ENCODE measurements at places on chromosomes 7 and 10.
A peak's percentile ranks its signal among the peaks of the same experiment; 100 is the strongest.

DNA sequence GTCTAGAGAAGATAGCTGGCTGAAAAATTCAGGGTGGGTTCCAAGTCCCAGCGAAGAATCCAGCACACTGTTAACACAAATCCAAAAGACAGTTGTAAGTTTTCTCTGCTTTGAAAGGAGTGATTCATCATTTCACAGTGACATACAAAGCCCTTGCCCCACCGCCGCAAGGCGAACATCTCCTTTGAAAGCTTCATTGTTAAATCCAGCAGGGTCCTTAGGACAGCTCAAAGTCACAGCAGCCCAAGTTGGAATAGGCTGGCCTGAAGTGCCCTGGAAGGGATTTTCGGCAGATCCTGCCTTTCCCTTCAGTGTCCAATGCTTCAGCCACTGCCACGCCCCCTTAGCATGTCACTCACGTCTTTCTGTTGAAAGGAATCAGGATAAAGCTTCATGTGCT lies 526.1 kb downstream of the CALN1 start:
- no peak for DNase-seq

GRCh38 chr7:40845943-40846342 lies 711.1 kb downstream of the SUGCT start:
- DNase-seq = no peak

- no peak for DNase-seq
These were observed 61.8 kb downstream of the OAT start for GRCh38 chr10:124356701-124357560.

GRCh38 chr7:149529136-149529718 lies 31.6 kb upstream of the ZNF746 start:
- peak; percentile 14 for DNase-seq

GRCh38 chr10:49212783-49213182 lies 24.6 kb upstream of the TMEM273 start:
- no peak for DNase-seq

GRCh38 chr7:95794917-95795515 lies 22.7 kb downstream of the DYNC1I1 start:
- peak; percentile 31 for DNase-seq

DNA sequence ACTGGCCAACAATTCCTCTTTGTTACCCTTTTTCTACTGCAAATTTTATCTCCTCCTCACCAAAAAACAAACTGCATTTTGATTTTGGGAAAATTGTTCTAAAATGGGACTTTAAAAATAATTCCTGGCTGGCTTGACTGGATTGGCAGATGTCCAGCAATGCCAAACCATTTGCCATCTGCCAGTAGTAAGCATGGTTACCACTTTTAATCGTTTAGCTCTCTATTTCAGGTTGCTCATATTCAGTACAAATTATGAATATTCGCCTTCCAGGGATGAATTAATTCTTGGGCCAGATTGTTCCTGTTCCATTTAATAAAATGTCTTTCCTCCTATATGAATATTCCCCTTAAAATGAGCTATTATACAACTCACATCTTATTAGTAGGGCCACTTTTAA lies 35.7 kb downstream of the SMNDC1 start:
- no peak for DNase-seq

- DNase-seq = peak; percentile 58
These were observed 652 bp downstream of the KAZALD1 start for GRCh38 chr10:101062232-101063049.

DNA sequence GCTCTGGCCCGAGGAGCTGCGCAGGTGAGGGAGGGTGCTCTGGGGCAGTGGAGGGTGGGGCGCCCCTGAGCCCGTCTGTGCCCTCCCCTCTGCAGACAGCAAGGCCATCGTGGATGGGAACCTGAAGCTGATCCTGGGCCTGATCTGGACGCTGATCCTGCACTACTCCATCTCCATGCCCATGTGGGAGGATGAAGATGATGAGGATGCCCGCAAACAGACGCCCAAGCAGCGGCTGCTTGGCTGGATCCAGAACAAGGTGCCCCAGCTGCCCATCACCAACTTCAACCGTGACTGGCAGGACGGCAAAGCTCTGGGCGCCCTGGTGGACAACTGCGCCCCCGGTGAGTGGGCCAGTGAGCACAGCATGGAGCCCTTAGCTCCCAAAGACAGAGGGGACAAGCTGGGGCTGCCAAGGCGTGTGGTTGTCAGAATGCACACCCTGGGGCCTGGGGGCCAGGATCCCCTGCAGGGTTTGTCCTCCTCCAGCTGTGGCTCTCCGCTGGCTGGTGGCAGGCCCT lies 5.1 kb downstream of the FLNC start:
- DNase-seq = no peak

GRCh38 chr10:48670978-48671913 lies 13.4 kb upstream of the WDFY4 start:
- DNase-seq = no peak

- no peak for DNase-seq
These were observed 70.1 kb upstream of the PLPP4 start for GRCh38 chr10:120386896-120387295.

- DNase-seq = no peak
These were observed 512.8 kb upstream of the GALNT17 start for GRCh38 chr7:70619130-70619529.

GRCh38 chr10:102435529-102436233 lies 3.3 kb upstream of the CUEDC2 start:
- no peak for DNase-seq

GRCh38 chr7:121755818-121756552 lies 117.0 kb upstream of the PTPRZ1 start:
- no peak for DNase-seq

- DNase-seq = peak; percentile 93
These were observed 36.1 kb downstream of the PPP1R3C start for GRCh38 chr10:91596825-91597196.

DNA sequence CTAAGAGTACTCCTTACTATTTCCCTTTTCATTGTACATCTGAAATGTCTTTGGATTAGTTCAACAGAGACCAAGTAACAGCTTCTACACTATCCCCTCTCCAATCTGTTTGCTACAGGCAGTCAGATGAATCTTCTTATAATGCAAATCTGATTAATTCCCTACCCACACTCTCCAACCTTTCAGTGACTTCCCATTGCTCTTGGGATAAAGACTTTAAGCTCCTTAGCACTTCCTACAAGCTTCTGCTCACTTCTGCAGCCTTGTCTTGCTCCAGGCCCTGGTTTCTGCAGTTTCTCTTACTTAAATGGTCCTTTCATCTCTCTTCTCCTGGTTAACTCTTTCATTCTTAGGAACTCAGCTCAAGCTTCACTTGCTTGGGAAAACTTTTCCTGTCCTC lies 65.2 kb upstream of the FEZF1 start:
- DNase-seq = no peak

- DNase-seq = peak; percentile 31
These were observed 14.4 kb upstream of the STARD3NL start for GRCh38 chr7:38163671-38164070.

- peak; percentile 12 for DNase-seq
These were observed 424.0 kb downstream of the EXOC4 start for GRCh38 chr7:133676805-133677370.

DNA sequence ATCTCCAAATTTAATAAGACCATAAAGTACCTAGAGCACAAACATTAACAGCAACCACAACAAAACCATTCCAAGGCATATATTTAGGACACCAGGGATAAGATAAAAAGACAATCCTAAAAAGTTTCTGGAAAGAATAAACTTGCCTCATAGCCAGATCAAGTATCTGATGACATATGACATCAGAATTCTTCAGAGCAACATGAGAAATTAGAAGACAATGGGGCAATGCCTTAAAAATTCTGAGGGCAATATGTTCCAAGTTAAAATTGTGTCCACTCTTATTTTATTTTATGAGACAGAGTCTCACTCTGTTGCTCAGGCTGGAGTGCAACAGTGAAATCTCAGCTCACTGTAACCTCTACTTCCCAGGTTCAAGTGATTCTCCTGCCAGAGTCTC lies 2.8 kb downstream of the EFCAB10 start:
- DNase-seq = no peak

GRCh38 chr7:20225384-20225783 lies 8.2 kb upstream of the MACC1 start:
- DNase-seq = no peak

- no peak for DNase-seq
These were observed 13.9 kb upstream of the GDF10 start for GRCh38 chr10:47286116-47286505.

DNA sequence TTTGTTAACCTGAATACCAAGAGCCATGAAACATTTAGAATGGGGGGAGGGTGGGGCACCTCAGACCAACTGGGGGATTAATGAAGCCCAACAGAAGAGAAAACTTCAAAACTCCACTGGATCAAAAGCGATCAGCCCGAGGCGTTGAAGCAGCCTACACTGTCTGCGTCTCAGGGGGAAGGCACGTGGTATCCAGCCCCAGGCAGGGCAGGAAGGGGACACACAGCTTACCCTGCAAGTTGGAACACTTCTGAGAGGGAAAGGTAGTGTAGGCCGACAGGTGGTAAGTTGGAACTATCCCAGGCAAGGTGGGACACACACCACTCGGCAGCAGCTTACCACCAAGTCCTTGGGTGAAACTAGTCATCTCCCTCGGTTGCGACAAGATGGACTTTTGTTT lies 102.9 kb downstream of the TAX1BP1 start:
- DNase-seq = no peak

GRCh38 chr7:140232957-140233917 lies 56.5 kb upstream of the KDM7A start:
- no peak for DNase-seq

DNA sequence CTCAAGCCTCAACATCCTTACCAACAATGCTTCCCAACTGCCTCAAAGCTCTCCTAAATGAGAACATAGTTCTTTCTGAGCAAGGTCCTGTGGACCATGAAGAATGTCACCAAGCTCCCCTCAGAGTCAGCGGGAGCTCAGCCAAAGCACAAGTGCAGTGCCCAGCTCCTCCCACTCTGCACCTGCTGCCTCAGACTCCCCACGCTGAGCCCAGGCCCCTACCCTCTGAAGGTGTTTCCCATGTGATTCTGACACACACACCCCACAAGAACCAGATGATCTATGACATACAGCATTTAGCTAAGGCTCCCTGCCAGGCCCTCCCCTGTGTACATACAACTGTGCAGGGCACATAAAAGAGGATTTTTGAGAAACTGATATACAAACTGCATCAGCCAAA lies 19.2 kb downstream of the ERCC6 start:
- no peak for DNase-seq

DNA sequence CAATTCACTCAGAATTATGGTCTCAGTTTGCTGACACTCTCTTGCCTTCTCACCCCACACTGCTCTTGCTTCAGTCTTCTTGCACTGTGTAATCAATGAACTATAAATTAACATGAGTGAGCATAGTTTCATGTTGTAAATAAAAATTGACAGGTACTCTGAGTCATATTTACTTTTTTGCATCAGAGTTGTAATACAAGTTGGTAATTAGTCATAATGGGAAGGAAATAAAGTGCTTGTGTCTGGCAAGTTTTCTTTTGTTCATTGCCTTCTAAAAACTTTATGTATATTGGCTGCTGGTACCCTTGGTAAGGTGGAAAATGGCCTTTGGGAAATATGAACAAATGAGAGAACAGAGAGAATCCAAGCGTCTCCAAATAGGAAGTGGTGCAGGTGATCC lies 169.3 kb upstream of the MAGI2 start:
- no peak for DNase-seq

GRCh38 chr10:32577448-32577847 lies 131.5 kb downstream of the CCDC7 start:
- no peak for DNase-seq

- no peak for DNase-seq
These were observed 235.7 kb downstream of the EBF3 start for GRCh38 chr10:129728246-129728820.

GRCh38 chr7:101035941-101036340 lies 16.1 kb downstream of the MUC17 start:
- no peak for DNase-seq

GRCh38 chr10:11639362-11639761 lies 27.9 kb upstream of the USP6NL start:
- DNase-seq = no peak

GRCh38 chr10:31581741-31582323 lies 262.8 kb downstream of the ZEB1 start:
- no peak for DNase-seq

DNA sequence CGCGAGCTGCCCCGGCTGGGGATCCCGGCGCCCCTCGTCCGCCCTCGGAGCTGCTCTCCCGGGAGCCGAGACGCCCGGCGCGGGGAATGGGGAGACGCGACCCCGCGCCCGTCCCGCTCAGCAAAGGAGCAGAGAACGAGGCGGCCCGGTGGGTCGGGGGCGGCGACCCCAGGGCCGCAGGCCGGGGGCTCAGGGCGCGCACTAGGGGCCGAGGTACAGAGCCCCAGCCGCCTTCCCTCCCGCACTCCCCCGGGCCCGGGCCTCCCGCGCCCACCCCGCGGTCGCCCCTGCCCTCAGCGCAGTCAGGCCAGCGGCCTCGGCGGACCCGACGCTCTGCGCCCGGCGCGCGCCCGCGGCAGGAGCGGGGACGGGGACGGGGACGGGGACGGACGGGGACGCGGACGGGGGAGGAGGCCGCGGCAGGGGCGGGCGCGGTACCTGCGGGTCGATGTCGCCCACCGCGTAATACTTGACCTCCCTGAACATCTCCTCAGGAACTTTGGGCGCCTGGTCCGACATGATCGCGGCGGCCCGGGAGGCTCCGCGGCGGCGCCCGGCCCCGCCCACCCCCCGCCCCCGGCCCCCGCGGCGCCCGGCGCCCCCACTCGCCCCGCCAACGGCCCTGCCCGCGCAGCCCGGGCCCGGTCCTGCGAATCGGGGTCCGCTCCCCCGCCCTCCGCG lies 373 bp downstream of the PAXIP1 start:
- DNase-seq = no peak

GRCh38 chr10:38103756-38104155 lies 9.6 kb downstream of the ZNF37A start:
- DNase-seq = no peak

- DNase-seq = no peak
These were observed 36.3 kb downstream of the SUFU start for GRCh38 chr10:102540023-102540422.

- no peak for DNase-seq
These were observed 2.5 kb downstream of the RASSF4 start for GRCh38 chr10:44961931-44962750.

DNA sequence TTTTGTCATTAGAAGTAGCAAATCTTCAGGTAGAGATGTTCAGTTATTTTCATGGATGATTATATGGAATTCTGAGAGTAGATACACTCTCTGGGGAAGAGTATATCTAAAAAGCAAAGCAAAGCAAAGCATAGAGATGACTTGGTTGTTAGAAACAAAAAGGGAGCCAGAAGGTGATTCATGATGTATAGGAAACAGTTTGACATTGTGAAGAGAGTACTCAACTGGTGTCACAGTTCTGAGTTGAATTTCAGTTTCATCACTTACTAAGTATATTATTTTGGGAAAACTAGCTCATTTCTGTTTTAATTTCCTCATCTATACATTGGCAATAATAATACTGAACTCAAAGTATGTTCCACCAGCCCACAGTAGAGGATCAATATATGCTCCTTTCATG lies 86.8 kb downstream of the SEMA3C start:
- no peak for DNase-seq

GRCh38 chr7:34096198-34096651 lies 190.9 kb downstream of the BMPER start:
- DNase-seq = peak; percentile 89
